Chondrocyte (in vitro differentiated cells): ENCODE measurements at places on chromosomes 3 and 15. TPM values are rescaled to one million over a fixed set of nuclear protein-coding genes. Genes with fewer than 3 reads are reported as not detected.

DNA sequence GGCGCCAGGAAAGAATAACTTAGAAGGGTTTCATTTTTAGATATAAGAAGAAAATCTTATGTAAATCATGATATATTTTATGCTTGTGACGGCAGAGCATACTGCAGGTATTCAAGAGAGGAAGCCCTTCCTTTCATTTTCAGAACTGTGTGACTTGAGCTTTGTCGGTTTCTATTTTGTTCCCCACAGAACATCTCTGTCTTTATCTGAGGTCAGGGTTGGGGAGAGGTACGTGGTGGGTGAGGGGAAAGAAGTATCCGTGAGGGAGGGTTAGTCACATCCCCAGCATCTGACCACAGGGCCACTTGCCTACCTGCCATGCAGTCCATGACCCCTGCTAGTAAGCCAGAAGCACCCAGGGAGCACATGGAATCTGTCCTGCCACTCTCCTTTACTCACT lies 126.5 kb downstream of the DGKG start:
- DNase-seq: no peak

DNA sequence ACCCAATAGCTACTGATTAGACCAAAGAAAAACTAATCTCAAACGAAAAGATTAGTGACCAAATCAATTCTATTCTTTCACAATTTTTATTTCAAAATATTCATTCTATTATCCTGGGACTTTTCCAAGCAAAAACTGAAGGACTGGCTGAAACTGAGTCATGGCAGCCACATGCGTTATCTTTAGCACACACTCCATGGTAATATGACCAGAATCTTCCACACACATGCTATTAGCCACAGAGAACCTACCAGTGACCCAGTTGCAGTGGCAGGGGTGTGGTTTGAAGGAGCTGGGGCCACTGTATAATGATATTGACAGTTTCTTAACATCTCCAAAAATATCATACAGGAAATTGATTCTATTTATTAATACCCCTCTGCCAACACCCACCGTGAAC lies 154.8 kb upstream of the ABI3BP start:
- no peak for DNase-seq

DNA sequence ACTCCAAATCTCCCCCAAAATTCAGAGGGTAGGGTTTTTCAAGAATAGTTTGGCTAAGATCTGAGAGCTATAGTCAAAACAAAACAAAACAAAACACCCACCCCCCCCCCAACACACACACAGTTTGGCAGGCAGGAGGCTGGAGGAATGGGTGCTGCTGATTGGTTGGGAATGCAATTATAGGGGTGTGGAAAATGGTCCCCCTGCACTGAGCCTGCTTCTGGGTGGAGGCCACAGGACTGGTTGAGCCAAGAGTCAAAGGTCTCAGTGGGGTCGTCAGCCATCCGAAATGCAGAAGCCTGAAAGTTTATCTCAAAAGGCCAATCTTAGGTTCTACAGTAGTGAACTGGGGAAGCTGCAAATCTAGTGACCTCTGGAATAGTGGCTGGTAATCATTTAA lies 2.5 kb upstream of the HACD2 start:
- DNase-seq: no peak

DNA sequence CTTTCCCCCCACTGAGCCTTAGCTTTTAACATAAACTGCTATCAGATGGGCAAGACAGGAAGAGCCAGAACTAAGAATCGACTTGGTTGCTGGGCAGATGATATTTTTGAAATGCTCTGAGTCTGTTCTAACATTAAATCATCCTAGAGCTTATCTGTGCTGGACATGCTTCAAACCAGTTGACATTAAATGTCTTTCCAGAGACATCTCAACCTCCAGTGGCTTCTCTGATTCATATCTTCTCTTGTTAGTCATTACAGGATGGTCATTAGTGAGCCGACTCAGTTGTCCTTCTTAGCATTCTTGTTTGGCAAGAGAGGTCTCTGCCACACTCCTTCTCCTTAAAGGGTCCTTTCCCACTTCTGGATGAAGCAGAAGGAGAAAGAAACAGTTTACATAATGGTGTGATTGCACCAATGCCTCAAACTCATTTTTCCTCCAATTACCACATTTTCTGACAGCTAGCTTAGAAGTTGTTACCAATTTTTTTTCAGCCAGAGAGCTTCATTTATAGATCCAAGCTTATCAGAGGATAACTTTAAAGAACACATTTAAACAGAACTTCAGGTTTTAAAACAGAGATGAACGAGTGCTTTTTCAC lies 21.7 kb upstream of the SYN2 start:
- DNase-seq: no peak

DNA sequence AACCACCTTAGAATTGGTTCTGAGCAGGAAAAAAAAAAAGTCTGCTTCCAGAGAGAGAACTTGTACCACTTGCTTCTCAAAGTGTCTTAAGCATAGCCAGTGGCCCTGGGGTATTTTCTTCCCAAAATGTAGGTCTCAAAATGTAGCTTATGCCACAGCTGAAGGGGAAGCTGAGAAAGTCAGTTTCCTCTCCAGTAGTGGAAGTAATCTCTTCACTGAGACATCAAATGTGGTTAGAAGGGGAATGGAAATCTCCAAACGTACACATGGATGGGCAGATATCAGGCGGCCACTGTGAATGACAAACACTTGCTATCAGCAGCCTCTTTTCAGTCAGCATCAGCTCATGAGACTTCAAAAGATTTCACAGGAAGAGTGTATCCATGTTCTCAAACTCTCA lies 841.2 kb downstream of the TUSC7 start:
- DNase-seq: no peak

CLDN16 gene
- 0.20 TPM in 1 of 3 replicates, not detected in the others for total RNA-seq

BFSP2 gene
- not detected in 3 replicates for total RNA-seq

DNA sequence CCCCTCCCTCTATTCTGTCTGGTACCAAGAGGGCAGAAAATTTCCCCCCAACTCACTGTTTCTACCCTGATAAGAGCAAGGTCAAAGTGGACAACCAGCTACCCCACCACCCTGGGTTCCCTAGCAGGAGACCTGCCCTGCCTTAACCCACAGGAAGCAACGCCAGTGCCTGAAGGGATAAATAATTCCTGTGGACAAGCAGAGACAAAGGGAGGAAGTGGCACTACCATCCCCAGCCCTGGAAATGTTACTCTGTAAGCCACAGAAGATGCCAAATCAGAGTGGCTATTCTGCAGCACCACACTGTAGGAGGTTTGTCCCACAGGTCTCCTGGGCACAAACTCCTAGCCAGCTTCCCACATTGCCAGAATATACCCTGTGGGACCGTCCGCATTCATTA lies 80.1 kb downstream of the DNAH12 start:
- DNase-seq: no peak

DNA sequence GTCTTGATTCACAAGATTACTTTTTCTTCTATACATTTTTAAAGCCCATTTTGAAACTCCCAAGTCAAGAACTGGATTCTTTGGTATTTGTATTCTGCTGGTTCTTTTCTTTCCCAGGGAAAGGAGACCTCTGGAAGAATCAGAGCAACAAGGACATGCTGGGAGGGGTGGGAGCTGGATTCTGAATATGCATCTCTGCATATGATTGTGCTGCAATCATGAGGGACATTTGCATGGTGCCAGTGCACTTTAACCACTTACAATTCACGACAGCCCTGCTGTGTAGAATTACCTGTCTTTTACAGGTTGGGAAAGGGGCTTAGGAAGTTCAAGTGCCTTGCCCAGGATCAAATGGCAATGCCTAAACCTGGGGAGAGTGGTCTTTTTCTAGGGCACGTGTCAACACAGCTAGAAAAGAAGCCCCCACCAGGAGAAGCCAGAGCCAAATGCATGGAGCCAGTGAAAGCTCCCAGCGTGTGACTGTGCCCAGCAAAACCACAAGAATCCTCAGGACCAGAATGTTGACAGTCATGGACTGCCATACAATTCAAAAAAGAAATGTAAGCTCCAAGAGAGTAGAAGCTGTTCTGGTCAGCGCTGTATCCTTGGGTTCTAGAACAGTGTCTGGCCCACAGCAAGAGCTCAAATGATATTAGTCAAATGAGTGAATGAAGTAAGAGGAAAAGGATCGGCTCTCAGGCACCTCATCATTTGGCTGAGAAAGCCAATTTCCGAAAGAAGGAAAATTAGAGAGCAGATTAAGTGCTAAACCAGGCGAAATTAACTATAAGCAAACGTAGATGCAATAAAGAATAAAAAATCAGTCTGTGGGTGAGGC lies 84.5 kb upstream of the MEF2A start:
- no peak for DNase-seq

DGKG gene
- 0.68 to 1.7 TPM (median 1.6 TPM) in 3 replicates for total RNA-seq

DNA sequence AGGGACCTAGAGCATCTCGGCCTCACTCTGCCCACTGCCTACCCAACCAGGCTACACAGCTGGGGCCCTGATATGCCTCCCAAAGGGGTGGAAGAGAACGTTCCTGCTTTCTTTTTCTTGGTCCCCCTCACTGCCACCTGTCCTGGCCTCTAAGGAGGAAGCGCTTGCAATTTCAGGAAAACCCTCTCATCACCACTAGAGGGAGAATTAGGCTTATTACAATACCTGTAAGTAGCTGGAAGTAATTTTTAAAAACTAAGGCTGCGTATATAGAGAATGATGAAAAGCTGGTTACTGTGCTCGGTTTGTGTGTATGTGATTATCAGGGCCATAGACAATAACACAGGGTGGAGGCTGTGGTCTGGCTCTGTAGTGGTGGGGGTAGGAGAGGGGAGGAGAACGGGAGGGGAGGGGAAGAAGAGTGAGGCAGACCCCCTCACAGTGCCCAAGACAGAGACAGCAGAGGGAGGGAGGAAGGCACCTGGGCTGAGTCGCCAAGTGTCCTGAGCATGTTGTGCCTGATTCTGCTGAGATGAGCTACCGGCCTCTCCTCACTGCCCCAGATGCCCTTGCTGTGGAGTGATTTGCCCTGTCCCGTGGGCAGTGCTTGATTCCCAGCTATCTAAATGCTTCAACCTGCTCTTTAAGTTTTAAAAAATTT lies 3.3 kb downstream of the GABRG3 start:
- DNase-seq: no peak

UPK1B gene
- not detected in 3 replicates for total RNA-seq

- no peak for DNase-seq
These were observed 456.2 kb upstream of the THBS1 start for GRCh38 chr15:39124553-39125171.

- no peak for DNase-seq
These were observed 50.7 kb downstream of the XYLB start for GRCh38 chr3:38397320-38397719.
